Stimulated activated effector memory CD8-positive, alpha-beta T cell treated with anti-CD3 and anti-CD28 coated beads, Interleukin-12 subunit alpha, Interleukin-12 subunit beta, amount 100 ng/mL, for 72 hours (primary cell): ENCODE measurements at places on chromosomes 1 and 21.

- DNase-seq = no peak
Measured at GRCh38 chr21:45971616-45972352, 9.8 kb upstream of the COL6A1 start.

DNA sequence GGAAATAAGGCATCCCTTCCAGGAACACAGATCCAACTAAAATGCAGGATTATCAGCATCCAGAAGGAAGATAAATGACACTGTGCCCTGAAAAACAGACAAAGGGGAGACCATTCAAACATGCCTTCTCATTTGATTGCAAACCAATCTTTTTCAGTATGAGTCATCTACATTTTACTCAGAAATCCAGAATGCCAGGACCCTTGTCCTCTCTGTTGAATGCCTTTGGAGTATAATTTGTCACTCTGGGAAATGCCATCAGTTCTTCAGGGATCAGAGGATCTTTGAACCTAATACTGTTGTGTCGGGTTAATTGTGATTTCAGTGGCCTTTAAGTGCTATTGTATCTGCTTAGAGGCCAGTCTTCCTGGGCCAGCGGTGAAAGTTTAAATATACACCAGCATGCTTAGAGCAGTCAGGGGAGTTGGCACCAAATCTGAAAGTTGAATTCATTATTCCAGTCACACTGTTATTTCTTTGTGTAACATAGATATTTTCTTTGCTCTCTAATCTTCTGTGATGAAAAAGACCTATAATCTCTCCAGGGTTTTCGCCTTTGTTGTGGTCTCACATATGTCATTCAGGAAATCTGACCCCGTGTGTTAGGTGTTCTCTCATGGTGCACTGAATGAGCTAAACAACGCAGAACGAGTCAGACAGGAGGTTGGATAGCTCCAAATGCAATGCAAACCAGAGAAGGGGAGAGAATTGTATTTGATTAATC, 364.8 kb upstream of the SGIP1 start:
- no peak for DNase-seq

- DNase-seq = peak; percentile 8
Measured at GRCh38 chr1:173410794-173411236, 66.3 kb upstream of the PRDX6 start.

DNA sequence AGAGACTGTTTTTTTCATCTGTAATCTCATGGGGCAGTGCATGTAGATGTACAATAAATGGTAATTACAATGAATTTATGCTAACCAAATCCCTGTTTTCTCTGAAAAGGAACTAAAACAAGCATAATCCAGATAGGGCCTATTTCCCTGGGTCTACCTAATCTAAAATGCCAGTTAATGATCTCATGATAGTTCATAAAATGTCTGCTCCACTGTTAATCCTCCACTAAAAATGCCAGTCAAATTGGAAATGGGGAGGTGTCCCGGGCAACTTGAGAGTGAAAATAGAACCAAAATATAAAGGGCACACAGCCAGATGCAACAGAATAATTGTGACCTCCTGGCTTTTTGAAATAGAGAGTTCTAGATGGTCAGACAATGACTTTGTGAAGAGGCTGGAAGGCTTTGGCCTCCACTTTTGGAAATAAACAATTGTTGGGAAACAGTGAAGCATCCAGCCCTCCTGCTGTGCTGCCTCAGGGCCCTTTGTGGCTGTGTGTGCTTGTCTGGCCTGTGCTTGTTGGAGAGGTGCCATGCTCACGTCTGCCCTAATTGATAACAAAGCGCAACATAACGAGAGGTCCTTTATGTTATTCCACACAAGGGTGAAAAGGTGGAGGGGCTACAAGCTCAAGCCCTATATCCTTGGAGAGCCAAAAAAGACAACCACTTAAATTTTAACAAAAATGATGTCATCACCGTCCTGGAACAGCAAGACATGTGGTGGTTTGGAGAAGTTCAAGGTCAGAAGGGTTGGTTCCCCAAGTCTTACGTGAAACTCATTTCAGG, 97.7 kb downstream of the ATP5PO start:
- no peak for DNase-seq

DNA sequence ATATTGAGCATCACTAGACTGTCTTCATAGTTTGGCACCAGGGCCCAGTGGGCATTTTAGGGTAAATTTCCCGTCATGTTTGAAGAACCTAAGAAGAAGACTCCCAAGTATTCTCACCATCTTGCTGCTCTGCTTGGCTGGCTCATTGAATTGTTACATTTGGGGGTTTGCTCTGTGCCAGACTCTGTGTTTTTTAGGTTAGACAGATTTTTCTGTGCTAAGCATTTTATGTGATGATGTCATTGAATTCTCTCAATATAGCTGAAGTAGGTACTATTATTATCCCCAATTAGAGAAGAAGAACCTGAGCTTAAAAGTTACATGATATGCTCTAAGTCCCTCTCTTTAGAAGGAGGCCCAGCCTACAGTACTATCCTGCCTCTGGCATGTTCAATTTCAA, 28.0 kb upstream of the DNASE2B start:
- no peak for DNase-seq

GRCh38 chr1:26164861-26165842, 3.6 kb downstream of the C1orf232 start:
- no peak for DNase-seq

DNA sequence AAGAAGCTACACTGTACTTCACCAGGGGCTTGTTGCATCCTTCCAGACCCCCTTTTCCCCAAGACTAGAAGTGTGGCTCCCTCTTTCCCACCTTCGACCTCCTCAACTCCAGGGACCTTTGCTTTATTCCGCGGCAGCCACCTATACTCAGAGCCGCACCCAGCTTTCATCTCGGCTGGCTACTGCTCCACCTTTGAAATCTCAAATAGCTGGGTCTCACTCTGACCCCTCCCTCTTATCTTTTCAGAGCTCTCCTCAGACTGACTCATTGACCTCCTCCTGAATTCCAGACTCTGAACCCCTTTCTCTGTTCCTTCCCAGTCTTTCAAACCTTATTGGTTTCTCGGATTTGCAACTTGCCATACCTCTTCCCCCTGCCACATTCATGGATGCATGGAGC, 144.7 kb upstream of the JUN start:
- no peak for DNase-seq

DNA sequence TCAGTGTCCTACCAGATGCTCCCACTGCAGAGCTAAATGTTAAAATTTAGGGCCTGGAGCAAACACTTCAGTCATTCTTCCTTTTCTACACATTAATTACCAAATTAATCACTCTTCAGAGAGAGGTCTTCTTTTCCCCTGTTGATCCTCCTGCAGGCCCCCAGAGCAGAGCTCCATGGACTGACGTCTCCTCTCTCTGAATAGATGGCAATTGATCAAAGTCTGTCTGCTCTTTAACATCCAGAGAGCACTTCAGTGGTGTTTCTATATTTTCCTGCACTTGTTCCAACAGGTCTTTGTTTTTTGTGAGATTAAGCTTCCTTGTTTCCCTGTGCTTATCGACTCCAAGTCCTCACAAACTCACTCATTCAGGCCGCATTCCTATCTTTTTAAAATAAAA, 239.3 kb downstream of the SIPA1L2 start:
- no peak for DNase-seq

DNA sequence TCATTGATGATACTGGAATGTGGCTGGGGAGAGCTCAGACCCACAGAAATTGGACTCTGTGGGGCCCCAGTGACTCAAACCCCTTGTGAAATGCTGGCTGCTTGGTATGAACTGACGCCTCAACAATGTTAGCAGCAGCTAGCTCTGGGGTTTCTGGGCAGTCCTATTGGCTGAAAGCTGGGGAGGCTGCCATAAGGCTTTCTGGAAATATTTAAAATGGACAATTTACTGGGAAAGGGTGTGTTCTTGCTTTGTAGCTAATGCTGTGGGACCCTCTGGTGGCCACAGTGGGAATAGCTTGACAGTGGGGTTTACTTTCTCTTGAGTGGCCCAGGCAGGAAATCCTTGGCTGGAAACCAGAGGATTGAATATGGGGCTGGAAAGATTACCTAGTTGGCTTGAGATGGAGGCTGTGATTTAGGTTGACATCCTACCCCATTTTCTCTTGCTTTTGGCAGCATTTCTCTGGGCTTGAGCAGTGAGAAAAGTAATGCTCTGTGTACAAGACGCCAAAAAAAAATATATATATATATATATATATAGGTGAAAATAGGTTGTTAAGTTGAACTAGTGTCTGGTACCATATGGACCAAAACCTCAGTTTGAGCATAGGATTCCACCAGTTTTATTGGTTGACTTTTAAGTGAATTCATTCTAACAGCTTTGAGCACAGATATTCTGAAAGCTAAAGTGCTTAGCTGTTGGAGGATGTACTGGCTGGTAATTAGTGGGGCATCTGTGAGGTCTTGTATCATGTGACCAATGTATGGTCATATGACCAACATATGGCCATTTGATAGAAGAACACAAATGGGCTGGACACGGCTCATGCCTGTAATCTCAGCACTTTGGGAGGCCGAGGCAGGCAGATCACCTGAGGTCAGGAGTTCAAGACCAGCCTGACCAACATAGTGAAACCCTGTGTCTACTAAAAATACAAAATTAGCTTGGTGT, 8.2 kb upstream of the S100A10 start:
- DNase-seq = peak; percentile 45

DNA sequence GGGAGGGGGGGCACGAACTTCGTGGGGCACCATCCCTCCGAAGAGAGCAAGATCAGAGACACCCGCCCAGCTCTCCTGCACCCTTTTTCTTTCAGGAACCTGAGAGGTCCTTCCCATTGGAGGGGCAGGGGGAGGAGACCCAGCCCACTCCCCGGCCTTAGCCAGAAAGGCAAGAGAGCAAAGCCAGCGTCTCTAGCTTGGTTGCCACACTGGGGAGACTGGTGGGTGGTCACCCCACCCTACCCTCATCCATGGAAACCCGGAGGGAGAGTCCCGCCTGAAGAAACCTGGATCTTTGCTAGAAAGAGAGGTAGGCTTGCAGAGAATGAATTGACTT, 246 bp downstream of the ATP2B4 start:
- DNase-seq = no peak
